ENCODE measurements at places on chromosomes 3 and 15.

GRCh38 chr15:77548589-77549557 lies 83.8 kb downstream of the LINGO1 start:
- DNase-seq: no peak

DNA sequence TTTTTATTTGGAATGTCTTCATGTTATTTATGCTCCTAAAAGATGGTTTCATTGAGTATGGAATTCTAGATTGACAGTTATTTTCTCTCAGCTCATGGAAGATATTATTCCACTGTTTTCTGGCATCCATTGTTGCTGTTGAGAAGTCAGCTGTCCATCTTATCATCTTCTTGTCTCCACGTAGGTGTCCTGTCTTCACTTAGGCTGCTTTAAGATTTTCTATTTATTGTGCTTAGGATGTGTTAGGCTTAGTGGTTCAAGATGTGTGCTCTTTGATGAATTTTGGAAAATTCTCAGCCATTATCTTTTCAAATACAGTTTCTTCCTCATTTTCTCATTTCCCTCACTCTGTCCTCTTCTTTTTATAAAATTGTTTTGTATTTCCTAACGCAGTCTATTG lies 52.0 kb downstream of the SNRK start:
- DNase-seq: no peak

- no peak for DNase-seq
Observed at GRCh38 chr3:113663324-113663750, 33.1 kb downstream of the USF3 start.

DNA sequence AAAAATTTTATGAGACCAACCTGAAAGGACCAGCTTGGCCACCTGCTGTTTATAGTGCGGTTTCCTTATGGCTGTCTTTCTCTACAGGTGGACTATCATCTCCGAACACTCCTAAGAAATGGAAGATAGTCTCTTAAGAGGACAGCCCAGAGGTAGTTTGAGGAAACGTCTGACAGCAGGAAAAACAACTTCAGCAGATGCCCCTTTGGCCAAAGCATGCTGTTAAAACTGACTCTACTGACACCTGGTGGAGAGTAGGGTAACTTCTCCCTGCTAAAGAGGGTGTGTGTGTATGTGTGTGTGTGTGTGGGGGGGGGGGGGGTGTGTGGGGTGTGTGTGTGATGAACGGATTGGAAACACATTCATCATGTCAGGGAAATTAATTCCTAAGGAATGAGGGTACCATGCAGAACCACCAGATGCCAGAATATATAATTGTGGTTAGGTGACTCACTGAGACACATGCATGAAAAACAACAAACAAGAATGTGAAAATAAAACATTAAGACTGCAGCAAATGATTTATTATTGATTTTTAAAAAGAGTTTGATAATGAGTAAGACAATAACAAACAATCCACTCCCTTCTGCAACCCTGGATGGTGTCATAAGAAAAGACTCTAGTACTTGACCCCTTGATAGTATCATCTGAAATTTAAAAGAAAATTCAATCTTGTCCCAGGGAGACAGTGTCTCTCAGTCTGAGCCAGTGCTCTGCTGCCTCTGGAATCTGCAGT lies 256.5 kb downstream of the THRB start:
- peak; percentile 28 for DNase-seq

- no peak for DNase-seq
Observed at GRCh38 chr3:130915567-130916292, 21.8 kb downstream of the ATP2C1 start.

DNA sequence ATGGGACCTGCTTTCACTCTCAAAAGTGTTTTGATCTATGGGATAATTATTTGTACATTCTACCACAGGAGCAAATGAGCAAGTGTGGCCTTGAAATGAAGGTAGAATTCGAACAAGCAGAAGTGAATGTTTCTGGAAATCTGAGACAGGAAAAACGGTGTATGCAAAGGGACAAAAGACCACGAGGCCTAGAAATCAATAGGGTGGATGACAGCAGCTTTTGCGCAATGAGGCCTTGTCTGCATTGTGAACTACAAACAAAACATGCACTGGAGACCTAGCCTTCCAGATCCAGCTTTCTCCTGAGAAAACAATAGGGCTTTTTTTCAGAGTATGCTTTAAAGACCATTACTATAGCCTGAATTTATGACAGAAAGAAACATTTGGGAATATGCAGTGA lies 1137.0 kb downstream of the ROBO2 start:
- no peak for DNase-seq

- no peak for DNase-seq
Observed at GRCh38 chr3:115713284-115713683, 90.0 kb downstream of the GAP43 start.

- no peak for DNase-seq
Observed at GRCh38 chr15:93027413-93027812, 61.6 kb downstream of the RGMA start.

DNA sequence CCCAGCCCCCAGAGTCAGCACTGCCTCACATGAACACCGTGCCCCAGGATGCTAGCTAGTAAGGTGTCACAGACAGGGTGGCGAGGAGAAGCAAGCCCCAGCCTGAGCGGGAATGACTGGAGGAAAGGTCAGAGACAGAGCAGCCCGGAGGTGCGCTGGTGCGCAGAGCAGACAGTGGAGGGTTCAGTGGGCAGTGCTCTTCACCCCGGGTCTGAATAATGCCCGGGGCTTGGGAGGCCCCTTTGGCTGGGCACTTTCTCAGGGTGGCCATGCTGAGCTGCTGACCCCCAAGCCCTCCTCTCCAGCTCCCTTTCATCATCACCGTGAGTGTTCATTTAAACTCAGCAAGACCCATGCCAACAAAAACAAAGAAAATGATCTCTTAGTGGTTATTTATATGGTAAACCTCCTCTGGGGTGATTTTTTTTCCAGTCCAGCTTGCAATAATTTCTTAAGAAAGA lies 110.8 kb downstream of the VGLL4 start:
- DNase-seq: no peak

GRCh38 chr3:181278468-181279238 lies 289.1 kb upstream of the DNAJC19 start:
- no peak for DNase-seq

GRCh38 chr3:132713977-132714727 lies 8.1 kb downstream of the NPHP3 start:
- no peak for DNase-seq

GRCh38 chr3:35954413-35954812 lies 315.1 kb downstream of the ARPP21 start:
- no peak for DNase-seq

GRCh38 chr15:39787479-39787878 lies 4.8 kb upstream of the FSIP1 start:
- DNase-seq: no peak

DNA sequence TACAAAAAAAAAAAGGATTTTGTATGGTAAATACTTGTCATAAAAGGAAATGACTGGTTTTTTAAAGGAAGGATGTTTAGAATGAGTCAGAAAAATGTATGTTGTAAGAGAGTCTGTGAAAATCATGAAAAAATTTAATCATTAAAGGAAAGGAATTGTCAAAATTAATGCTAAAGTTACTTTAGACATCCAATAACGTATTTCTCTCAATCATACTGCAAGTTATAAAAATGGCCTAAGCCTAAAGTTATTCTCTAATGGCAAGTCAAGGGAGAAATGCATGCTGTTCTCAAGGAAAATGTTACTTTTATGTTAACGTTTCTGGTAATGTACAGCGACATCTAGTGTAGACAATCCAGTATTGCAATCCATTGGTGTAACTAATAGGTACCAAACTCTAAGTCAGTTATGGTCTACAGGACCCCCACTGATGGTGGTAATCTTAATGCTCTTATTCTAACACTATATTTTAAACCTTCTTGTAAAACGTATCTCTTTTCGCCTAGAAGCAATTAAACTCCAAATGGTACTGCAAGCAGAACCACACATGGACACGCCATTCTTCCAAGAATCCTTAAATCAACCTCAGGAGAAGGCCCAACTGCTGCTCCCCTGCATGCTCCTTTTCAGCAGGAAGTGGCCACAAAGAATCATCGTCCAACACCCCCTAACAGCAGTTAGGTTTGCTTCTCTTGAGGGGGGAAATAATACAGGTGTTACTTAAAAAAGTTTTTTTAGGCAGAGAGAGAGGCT lies 35.2 kb downstream of the NCEH1 start:
- DNase-seq: peak; percentile 18

GRCh38 chr3:81666502-81667121 lies 94.8 kb downstream of the GBE1 start:
- DNase-seq: no peak

DNA sequence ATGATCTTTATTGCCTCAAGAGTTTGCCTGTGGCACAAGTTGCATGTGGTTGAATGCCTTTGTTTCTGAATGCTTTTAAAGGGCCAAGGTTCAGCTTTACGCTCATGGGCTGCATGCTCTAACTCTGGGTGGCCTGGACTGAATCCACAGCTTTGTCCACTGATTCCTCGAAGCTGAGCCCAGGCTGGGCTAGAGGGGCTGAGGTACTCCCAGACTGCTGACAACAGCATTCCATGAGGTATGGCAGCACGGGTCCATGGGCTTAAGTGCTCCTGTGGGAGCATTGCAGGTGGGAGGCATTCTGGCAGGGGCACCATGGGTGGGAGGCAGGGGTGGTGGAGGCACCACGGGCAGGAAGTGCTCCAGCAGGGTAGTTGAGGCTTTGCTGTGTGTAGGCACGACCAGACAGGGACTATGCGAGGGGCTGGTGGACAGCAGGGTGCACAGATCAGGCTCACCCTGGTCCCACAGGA lies 61.6 kb downstream of the GLCE start:
- DNase-seq: no peak

DNA sequence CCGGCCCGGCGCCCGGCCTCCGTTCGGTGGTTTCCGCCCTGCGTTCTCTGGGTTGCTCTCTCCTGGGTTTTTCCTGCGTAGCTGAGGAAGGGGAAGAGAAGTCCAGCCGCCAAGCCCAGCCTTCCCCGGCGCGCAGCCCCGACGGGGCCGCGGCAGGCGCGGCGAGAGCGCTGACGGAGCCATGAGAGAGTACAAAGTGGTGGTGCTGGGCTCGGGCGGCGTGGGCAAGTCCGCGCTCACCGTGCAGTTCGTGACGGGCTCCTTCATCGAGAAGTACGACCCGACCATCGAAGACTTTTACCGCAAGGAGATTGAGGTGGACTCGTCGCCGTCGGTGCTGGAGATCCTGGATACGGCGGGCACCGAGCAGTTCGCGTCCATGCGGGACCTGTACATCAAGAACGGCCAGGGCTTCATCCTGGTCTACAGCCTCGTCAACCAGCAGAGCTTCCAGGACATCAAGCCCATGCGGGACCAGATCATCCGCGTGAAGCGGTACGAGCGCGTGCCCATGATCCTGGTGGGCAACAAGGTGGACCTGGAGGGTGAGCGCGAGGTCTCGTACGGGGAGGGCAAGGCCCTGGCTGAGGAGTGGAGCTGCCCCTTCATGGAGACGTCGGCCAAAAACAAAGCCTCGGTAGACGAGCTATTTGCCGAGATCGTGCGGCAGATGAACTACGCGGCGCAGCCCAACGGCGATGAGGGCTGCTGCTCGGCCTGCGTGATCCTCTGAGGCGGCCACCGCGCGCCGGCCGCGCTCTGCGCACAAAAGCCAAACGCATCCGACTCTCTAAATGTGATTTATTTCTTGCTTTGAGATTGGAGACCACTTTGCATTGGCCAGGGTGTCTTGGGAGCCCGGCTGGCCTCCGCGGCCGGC lies 727 bp downstream of the RAP2B start:
- DNase-seq: peak; percentile 22

GRCh38 chr15:87829332-87830050 lies 427.0 kb downstream of the NTRK3 start:
- DNase-seq: no peak

DNA sequence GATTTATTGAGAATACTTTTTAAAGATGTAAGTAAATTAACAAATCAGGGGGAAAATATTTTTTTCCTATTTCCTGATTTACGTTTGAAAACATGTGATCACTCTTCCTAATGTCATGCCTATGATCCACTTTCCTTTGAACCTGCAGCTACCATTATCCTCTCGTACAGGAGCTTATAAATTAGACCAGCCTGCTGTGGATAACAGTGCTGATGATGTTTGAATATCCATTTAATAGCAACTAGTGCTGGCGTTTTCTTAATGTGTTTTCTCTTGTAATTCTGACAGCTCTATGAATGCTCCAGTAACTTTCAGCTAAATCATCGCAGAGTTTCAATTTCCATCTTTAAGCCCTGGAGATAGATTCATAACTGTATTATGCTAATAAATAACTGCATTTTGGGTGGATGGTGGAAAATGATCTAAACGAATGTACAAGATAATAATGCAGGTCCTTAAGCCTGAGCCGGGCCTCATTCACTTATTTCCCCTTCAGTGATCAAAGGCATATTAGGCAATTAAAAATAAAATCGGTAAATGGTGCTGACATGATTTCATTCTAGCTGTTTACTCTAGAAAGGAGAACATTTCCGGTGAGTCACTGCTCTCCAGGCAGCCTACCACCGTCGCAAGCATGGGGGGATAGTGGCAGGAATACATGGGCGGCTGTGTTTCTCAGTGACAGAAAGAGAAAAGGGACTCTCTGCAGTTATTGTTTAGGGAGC lies 58.5 kb upstream of the SLC24A5 start:
- no peak for DNase-seq

- no peak for DNase-seq
Observed at GRCh38 chr15:34682674-34683073, 72.1 kb downstream of the GJD2 start.

- DNase-seq: no peak
Observed at GRCh38 chr3:29697989-29698388, 417.1 kb downstream of the RBMS3 start.

- DNase-seq: no peak
Observed at GRCh38 chr3:115937054-115937453, 313.7 kb downstream of the GAP43 start.

GRCh38 chr15:69963385-69963784 lies 134.3 kb downstream of the TLE3 start:
- no peak for DNase-seq

- DNase-seq: no peak
Observed at GRCh38 chr3:176521531-176522175, 675.6 kb downstream of the TBL1XR1 start.

All from KG1 (cell line).